ENCODE measurements at places on chromosomes 2 and 18.

DNA sequence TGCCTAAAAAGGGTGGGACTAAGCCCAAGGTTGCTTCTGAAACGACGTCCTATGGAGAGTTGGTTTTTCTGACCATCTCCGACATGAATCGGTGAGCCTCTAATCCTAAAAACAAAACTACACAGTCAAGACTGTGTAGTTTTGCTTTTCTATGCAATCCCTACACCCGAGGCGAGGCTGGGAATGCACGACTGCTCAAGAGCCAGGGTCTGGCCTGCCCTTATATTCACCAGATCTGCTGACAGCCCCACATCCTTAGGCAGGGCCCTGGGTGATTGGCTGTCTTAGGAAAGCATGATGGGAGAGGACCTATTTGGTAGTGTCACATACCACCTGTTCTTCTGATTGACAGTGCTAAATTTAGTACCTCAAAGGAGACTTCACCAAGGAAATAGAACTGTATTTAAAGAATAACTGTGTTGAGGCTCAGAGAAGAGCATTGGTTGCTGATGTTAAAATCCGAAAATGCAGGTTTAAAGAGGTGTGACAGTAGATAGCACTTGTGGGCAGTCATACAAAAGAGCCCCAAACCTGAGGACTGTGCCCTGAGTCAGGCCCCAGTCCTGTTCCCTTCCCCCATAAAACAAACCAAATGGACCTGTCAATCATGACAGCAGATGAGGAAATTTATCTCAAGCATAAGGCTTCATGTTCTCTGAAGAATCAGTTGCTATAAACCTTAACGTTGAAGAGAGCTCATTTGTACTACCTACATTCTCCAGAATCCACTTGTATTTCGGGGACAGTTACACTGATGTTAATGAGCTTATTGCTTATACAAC, at the start of gene TTN:
TTN (minus strand) TSS at position 197 of the 782 bp plus-strand sequence. CDS start 2,781 bp downstream, outside the sequence.
- DNase-seq: no peak

DNA sequence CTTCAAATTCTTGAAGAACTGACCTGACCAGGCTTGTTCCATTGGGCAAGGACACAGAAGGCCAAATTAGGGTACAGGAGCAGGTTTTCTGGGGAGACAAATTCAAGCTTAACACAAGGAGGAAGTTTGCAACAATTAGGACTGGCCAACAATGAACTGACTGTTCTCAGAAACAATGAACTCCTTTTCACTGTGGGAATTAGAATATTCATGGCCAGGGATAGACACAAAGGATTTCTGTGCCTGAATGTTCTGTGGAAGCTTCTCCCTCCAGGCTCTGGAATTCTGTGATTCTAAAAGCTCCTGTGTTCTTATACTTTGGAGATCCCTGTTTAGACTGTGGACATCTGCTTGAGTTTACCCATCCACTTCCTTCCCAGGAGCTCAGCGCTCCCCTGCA, 15.2 kb downstream of the SMYD1 start:
- no peak for DNase-seq

GRCh38 chr2:59389240-59389639, 1148.1 kb upstream of the FANCL start:
- DNase-seq: no peak

- DNase-seq: no peak
These were observed 257.0 kb downstream of the DPP10 start for GRCh38 chr2:114699423-114699944.

GRCh38 chr2:105409717-105410116, 10.9 kb upstream of the FHL2 start:
- DNase-seq: no peak

DNA sequence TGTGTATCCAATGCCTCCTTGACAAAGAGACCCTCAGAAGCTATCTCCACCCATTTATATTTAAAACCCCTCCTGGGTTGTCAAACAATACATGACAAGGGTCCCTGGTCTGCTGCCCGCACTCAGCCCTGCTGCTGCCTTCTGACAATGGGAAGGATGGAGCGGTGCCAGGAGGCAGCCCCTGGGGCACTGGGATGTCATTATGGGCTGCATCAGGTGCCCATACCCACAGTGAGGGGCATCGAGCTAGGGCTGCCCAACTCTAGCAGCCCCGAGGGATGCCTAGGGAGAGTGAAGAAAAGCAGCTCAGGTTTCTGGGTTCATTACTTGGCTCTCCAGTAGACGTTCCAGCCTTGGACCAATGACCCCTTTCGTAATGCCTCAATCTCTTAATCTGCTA, 301.7 kb downstream of the ALK start:
- DNase-seq: no peak

- DNase-seq: no peak
These were observed 35.5 kb downstream of the GKN2 start for GRCh38 chr2:68917034-68917718.

DNA sequence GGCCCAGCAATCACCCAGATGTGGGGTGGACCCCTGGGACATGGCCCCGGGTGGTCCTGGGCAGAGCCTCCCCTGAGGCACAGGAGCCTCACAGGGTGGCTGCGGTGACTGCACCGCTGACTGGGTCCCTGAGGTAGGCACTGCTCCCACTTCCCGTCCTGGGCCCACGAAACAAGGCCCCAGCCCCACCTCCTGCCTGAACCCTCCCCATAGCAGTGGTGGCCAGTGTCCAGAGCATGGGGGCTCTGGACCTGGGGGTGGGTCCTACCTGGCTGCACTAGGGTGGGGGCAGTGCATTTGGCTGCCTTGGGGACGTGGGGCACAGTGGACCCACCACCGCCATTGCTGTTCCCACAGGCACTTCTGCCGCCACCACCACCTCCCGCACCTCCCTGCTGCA, 39.4 kb downstream of the TDRD15 start:
- no peak for DNase-seq

- DNase-seq: no peak
These were observed 107.1 kb upstream of the POU3F3 start for GRCh38 chr2:104746858-104747257.

- DNase-seq: no peak
These were observed 1135.1 kb upstream of the CRIM1 start for GRCh38 chr2:35220461-35220860.

GRCh38 chr2:163556511-163556910, 179.3 kb downstream of the FIGN start:
- no peak for DNase-seq

DNA sequence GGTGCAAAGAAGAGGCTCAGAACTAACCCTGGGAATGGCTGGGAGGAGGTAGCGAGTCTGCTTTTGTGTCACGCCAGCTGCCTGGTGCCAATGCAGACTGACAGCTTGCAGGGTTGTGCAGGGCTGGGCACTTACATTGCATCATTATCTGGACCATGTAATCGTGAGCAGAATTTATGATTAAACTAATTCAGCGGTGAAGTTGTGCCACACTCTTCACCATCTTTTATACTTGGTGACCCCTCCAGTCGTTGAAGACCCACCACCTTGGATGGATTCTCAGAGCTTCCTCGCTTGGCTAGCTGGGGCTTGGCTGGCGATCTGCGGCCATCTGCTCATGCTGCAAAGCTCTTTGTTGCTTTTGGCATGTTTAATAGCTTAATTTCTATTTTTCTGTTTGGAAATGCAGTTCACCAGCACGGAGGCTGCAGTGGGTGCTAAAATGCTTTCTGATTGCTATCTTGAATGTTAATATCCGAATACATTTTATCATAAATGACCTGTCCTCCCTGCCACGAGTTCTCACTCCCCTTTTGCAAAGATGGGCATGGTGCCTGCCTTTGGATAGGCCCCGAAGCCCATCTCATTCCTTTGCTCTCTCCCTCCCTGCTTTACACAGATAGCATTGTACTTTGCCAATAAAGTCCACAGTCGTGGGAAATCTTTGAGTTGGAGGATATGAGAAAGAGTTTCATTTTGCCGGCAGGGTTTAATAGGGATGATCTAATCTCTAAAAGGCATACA, 188.2 kb downstream of the PRKCE start:
- no peak for DNase-seq

- no peak for DNase-seq
These were observed 756 bp downstream of the ADCYAP1 start for GRCh38 chr18:905307-905947.

DNA sequence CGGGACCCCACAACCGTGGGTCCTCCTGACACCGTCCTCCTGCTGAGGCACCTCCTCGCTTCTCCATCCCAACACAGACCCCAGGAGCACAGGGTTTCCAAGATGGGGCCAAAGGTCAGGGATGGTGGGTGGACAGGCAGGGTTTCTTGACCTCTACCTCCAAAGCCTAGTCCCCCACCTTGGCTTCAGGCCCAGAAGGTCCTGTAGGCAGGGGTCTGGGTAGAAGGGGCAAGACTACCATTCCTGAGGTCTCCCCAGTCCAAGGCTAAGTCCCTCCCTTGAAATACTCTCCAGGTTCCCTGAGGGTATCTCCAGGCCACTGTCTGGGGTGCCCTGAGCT, 7.1 kb downstream of the CYP26B1 start:
- no peak for DNase-seq

GRCh38 chr2:153912798-153913396, 41.2 kb downstream of the GALNT13 start:
- DNase-seq: no peak

DNA sequence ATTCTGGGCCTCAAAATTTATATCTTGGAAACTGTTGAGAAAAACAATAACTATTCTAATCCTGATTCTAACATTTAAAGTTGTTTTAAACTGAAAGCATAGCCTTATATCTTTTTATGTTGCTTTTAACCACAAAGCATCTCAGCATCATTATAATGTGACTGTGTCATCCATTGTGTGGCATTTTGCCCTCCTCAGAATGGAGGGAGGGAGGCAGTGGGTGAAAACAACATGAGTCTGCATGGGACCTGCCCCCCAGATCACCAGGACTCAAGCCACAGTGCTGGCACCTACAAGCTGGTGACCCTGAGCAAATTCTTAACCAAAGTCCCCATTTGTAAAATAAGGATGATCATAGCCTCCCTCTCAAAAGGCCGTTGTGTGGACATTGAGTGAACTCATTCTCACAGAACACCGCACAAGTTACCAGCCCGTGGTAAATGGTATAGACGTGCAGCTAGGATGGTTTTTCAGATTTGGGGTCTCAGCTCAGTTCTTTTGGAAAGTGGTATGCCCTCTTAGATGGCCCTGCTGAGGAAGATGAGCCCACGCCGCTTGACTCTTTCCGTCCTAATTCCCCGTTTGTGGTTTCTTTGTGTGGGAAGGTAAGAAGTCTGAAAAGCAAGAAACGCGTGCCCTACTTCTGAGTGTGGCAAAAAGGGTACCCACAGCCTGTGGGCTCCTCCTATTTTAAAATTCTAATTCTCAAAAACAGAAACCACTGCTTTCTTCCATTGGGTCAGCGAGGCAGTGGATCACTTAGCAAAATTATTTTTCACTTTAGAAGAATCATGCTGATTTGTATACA, 305.0 kb upstream of the ID2 start:
- DNase-seq: no peak

DNA sequence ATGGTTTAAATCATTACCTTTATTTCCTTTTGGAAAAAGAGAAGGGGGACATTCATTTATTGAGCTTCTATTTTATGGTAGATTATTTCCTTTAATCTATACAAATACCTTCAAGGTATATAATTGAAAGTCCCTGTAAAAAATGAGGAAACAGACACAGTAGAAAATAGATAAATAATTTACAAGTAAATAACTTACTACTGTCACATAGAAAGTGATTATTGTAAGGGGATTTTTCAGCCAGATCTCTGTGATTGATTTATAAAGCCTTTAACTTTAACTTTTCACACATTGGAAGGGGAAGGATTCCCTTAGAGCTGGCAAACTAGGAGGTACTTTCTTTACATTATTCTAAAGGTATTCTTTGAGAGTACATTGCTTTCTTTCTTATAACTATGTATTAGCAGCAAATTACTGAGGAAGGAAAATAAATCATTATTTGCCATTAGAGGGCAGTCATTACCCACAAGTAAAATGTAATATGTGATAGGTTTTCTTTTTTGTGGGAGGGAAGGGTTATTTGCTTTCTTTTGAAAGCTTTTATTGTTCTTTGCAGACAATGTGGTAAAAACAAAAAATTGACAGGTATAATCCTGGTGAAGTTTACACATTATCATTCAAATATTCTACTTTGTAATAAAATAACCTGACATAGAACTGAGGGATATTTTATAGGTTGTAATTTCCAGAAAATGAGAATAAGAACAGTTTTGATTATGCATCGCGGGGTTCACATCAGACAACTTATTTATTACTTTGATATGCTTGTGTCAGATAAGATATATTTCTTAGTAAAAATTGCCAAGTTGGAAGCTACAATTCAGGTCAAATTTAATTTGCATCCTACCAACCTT, 24.8 kb upstream of the RPE start:
- no peak for DNase-seq

GRCh38 chr2:74441690-74442482, at the start of gene RTKN:
RTKN (minus strand) TSS chr2:74441937; CDS start chr2:74441816, 121 bp downstream.
- no peak for DNase-seq

- no peak for DNase-seq
These were observed 217.1 kb downstream of the MREG start for GRCh38 chr2:215796140-215796855.

GRCh38 chr2:219968685-219969345, 341.4 kb downstream of the SLC4A3 start:
- no peak for DNase-seq
